ENCODE measurements at places on chromosomes 3 and 15.

- DNase-seq, result no peak
Measured at GRCh38 chr3:53234841-53235232, 21.0 kb downstream of the TKT start.

GRCh38 chr3:104412608-104413580, 953.8 kb upstream of the ALCAM start:
- no peak for DNase-seq

GRCh38 chr3:113771993-113772392, 25.2 kb downstream of the ATP6V1A start:
- DNase-seq, result no peak

DNA sequence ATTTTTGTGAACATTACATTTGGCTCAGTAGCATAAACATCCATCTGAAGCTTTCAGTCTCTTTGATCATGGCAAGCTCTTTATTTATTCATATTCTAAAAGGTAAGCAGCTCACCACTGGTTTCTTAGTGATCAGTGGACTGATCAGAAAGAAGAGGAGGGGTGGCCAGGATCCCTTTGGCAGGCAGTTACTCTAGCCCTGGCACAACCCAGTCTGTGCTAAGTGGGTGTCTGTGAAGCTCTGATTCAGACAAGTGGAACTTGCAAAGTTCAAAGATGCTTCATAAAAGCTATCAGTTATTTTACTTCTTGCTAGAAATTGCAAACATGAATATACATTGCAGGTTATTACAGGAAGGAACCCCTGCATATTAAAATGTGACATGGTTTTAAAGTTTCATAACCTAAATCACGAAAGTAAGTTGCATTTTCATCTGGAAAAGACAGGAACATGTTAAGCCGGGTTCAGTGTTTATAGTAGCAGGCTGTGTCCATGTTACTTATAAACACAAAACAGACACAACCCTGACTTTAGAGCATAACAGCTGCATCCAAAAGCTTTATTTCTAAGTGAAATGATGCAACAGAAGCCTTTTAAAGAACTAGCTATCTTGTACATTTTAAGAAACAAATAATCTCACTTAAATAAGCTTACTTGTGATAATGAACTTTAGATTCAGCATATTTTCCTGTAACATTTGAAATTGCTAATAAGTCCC, 785.3 kb downstream of the MCTP2 start:
- DNase-seq, result no peak

- DNase-seq, result no peak
Measured at GRCh38 chr3:32632533-32633265, 52.3 kb upstream of the CNOT10 start.

DNA sequence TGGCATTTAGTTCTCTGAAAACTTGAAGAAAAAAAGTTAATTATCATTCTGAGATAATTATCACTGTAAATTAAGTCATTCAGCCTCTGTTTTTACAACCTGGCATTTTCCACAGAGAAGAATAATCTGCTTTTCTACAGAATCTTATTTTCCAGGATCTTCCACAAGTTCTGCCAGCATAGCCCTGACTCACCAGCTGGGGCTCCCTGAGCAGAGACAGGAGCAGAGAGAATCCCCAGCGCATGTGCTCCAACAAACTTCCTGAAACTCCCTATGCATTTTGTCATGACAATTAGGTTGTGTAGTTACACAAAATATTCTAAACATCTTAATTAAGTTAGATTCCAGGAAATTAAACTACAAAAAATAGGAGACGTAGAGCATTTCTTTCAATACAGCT, 32.1 kb upstream of the TMEM207 start:
- DNase-seq, result no peak

All from NCI-H2107 (cell line).